ENCODE measurements at places on chromosomes 4 and X. TPM values are rescaled to one million over a fixed set of nuclear protein-coding genes. Genes with fewer than 3 reads are reported as not detected.

The PTTG2 gene
- 1.1 TPM for total RNA-seq

The FGFRL1 gene
- total RNA-seq, result 16.6 TPM

The ATP2B3 gene
- total RNA-seq, result 0.09 TPM

The RAB41 gene
- not detected for total RNA-seq

The ZNF711 gene
- 3.6 TPM for total RNA-seq

Measured in sciatic nerve (tissue), 2 donors.